ENCODE measurements at places on chromosomes 4 and X.

GRCh38 chr4:88792268-88792781, 94.7 kb upstream of the NAP1L5 start:
- no peak for DNase-seq

GRCh38 chr4:3445111-3445820, 3.5 kb downstream of the HGFAC start:
- no peak for DNase-seq

DNA sequence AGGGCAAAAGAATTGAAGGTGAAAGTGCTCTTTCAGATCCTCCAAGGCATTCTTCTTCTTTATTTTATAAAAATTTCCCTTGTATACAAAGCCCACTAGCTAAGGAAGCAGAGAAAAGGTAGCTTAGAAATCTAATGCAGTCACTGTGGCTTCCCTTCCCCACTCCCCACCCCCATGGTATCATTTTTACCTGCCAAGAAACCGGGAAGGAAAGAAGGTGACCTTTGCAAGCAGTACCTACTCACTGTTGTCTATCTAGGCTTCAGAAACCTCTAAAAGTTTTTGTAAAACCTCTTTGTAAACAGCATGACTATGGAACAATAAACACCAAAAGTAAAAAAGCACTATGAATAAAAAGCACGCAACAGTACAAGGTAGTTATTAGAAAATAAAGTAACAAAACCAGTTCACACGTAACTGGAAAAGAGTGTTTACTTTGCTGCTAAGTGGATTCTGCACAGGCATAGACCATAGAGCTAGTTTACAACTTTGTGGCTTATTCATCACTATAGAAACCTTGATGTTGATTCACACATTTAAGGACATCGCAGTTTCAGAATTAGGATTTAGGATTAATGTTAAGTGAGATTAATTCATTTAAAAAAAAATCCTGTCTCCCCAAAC, 109.6 kb upstream of the FTHL17 start:
- DNase-seq, result no peak

DNA sequence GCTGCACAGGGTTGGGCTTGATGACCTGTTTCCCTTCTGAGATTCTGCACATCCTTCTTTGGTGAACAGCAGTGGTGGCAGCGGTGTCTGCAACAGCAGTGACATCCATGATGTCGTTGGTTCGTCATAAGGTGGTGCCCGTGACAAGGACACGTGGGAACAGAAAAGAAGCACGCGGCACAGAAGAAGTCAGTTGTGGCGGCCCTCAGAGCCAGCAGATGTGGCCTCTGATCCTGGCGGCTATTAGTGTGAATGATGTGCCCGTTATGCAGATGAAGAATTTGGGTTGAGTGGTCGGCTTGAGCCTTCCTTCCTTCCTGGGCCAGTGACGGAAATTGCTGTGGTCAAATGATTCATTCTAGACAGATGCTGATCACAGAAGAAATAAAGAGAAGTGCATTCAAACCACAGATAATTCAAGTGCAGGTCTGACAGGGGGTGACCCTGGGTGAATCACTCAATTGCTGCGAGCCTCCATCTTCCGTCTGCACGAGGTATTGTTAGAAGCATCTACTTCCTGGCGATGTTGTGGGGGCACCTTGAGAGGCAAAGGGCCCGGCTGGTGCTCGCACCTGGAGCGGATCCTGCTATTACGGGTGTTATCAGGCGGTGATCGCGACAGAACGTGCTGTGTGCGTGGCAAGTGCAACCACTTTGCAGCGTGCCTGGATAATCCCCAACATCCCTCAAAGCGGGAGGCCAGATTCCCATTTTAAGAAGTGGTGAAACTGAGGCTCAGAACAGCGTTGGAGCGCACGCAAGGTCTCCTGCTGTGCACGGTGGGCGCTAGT, 215.2 kb upstream of the PSAPL1 start:
- peak; percentile 20 for DNase-seq

DNA sequence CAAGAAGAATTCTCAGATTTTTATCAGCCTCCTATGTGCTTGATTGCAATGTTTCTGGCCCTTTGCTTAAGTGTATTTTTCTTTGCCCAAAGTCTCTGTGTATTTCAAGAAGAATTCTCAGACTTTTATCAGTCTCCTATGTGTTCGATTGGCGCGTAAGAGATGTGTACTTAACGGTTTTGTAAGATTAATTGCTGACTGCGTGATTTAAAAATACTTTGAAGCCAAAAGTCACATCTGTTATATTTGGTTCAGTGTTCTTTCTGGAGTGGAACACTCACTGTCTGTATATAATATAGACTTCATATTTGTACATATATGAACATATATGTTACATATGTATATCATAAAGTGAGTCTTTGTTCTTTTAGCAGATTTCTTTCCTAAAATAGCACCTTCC, 11.4 kb downstream of the SCML1 start:
- no peak for DNase-seq

- no peak for DNase-seq
Measured at GRCh38 chrX:25968920-25969319, 169.2 kb upstream of the MAGEB18 start.

GRCh38 chr4:120870279-120870673, 52.2 kb downstream of the PRDM5 start:
- DNase-seq, result no peak

DNA sequence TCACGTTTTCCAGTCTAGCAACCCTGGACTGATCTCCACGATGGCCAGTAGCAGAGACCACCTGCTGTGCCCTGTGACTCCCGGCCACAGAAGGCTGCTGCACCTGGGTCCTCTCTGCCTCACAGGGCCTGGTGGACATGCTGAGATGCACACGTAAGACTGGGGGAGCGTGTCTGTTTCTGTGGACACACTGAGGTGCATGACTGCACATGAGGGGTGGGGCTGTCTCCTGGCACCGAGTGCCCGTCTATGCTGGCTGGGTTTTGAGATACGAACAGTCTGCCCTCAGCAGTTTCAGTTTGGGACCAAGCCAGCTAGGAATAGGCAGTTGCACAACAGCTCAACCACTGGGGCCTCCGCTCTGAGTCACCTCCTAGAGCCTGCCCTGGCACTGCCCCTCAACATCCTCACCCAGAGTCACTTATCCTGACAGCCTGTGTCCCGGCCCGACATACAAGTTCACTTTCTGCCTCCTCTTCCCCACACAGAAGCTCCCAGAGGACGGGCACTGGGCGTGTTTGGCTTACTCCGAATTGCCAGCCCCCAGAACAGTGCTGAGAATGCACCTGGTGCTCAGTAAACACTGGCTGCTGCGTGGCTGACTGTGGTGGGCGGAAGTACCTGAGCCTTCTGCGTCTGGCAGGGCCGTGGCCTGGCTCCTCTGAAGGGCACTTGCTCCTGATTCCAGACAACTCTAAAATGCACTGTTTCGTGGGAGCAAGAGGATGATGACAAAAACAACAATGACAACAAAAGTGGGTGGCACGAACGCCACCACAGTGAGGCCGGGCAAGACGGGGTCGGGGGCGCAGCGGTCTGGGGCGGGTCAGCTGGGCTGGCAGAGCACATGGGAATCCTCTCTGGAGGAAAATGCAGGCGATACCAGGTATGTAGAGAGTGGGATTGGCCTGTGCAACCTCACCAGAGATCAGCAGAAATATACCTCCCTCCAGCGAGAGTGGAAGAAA, 30.9 kb downstream of the RNF212 start:
- DNase-seq, result no peak

- no peak for DNase-seq
Measured at GRCh38 chr4:119059221-119059620, 76.4 kb upstream of the MYOZ2 start.

GRCh38 chr4:137124278-137124932, 407.9 kb downstream of the PCDH18 start:
- no peak for DNase-seq

GRCh38 chrX:66203114-66203513, 39.1 kb downstream of the HEPH start:
- DNase-seq, result no peak

GRCh38 chr4:55926610-55927009, 22.1 kb upstream of the CEP135 start:
- no peak for DNase-seq

DNA sequence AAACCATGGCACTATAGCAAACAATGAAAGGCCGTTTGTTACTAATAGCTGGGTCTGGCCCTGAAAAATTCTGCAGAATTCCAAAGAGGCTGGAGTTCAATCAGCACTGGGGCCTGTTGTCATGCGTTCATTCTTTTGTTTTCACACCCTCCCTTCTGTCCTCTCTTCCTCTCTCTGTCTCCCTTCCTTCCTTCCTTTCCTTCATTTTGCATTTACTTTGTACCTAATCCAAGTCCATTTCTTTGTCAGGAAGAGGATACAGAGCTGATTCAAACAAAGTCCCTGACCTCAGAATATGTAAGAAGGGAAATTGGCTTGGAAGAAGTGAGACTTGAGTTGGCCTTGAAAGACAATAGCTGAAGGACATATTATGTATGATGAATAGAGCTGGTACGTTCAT, 119.6 kb upstream of the LDB2 start:
- DNase-seq, result no peak

- DNase-seq, result no peak
Measured at GRCh38 chrX:7316887-7317286, 168.9 kb upstream of the PUDP start.

GRCh38 chrX:23392195-23392594, 57.5 kb downstream of the PTCHD1 start:
- no peak for DNase-seq

DNA sequence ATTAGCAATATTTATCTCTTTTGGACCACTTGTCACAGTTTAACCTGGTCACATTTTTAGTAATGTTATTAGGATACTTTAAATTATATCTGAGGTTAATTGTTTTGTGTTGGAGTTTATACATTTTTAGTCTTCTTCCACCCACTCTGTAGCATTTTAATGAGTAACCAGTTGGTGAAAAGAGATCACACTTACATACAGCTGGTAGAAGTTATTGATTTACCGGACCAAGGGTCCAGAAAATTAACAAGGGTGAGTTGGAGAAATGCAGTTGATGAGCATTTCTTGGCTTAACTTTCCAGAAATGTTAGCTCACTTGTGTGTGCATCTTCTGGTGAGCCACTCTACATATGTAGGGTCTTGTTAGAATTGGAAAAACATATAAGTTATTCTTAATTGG, 219.6 kb downstream of the GRXCR1 start:
- DNase-seq, result no peak

DNA sequence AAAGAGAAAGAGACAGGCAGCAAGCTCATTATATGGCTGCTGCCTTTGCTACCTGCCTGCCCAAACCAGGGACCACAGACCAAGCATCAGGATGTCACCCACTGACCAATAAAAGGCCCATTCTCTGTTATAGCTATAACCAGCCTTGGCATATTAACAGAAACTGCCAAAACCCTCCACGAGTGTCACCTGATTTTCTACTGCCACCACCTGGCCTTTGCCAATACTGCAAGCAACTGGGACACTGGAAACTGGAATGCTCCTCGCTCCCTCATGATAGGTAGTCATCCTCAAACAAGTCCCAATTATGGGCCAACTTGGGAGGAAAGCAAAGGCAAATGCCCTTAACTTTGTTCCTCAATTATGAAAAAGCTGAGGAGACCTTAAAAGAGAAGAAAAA, 76.0 kb downstream of the SPIN4 start:
- DNase-seq, result no peak

GRCh38 chr4:16136827-16137226, 53.0 kb upstream of the PROM1 start:
- no peak for DNase-seq

DNA sequence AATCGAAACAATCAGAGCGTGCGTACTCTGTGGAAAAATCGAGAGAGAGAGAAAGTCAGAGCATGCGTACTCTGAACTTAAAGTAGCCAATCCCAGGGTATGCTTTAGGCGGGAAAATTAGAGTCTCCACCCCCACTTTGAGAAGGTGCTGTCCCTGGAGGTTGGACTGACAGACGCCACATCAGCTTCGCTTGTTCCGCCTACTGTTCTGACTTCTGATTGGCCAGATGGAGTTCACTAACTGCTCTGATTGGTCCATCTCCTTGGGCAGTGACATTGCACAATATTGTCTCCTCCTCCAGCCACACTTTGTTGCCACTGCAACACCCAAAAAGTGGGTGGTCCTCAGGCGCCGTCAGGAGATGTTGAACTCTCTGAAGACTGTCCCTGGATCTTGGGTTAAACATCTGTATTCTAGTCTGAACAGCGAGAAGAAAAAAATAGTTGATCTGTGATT, at the start of gene SSX5:
Gene SSX5, minus strand, starts transcription at position 51 of the 457 bp plus-strand sequence. CDS start 1,437 bp downstream, outside the sequence.
- no peak for DNase-seq

- DNase-seq, result no peak
Measured at GRCh38 chr4:47744843-47745382, 93.0 kb downstream of the CORIN start.

DNA sequence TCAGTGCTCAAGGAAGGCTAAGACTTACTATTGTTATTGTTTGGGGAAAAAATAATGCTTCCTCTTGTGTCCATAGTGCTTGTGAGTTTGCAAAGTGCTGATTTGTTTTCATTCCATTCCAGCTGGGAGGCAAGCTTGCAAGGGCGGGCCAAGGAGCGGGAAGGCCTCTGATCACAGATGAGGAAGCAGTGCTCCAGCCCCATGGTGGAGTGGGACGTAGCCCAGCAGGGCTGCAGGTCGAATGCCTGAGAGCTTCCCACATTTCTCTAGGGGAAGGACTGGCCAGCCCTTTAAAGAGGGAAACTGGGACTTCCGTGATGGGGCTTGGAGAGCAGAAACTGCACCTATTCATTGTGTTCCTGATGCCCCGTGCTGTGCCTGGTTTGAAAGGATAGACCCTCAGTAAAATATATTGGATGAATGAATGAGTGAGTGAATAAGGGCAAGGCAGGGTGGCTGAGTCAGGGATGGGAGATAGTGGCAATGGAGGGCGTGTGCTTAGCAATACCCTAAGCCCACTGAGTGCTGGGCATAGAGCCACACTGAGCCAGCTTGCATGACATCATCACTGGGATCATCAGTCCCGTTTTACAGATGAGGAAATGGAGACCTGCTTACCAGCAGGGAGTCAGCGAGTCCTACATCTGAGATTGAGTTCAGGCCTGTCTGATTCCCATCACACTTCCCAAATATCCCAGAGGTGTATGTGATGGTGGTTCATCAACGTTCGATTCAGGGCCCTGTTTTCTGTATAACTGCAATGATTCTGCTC, 17.9 kb upstream of the NSG1 start:
- no peak for DNase-seq

DNA sequence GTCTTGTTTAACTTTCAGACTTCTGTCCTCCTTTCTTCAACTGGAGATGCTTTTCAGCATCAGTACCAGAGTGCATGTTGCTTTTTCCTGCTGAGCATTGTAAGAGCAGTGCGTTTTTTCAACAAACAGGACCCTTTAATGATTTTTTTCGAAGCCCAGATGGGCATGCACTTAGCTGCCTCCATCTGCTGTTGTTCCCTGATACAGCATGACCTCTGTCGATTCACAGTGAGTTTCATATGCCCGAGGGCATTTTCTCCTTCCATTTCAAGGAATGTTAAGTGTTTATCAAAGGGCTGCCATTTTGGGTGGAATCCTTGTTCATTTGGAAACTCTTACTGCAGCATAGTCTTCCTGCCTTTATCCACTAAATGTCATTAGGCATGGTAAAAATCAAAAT, 428.6 kb downstream of the DTHD1 start:
- no peak for DNase-seq

GRCh38 chrX:150038315-150038714, 100.0 kb upstream of the EOLA2 start:
- no peak for DNase-seq

DNA sequence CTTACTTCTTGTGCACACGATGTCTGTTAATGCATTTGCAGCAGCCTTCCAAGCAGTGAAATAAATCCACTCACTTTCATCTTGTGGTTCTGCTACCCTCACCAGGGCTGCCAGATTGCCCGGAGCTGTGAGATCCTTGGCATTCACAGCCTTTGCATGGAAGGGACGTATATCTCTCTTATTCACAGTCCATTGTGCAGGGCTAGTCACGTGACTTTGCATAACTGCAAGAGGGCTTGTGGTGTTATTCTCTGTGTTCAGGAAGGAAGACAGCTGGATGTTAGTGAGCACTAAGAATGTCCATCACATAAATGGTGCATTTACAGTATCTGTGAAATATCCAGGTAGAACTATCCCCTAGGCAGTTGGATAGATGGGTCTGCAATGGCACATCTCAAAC, 96.5 kb upstream of the BEND4 start:
- no peak for DNase-seq
